IPS DF 6.9 (cell line): ENCODE measurements at places on chromosomes 6 and 20.

- DNase-seq = no peak
These were observed 687.9 kb upstream of the CITED2 start for GRCh38 chr6:140062043-140063020.

DNA sequence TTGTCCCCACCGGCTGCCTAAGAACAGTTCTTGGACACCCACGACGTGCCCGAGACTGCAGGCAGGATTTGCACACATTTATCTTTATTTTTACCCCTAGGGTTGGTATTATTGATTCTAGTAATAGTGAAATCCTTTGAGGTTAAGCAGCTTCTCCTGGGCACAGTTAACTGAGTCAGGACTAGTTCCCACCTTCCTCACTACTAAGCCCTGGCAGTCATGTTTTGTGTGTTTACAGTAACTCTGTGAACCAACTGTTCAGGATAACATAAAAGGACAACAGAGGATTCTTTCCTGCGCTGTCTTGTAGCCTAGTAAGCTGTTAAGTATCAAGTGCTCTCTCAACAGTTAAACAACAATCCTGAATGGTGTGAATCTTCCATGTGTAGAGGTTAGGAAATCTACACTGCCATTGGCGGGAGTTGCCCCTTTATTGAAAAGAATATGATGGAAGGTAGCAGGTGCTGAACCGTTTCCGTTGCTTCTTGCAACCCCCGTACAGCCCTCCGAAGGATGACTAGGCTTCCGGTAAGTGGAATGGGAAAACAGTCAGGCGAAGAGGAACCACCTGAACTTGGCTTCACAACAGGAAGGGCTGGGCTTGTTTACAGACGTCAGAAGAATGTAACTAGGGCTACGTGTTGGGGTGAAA is 979 bp upstream of the SOD2 start:
- DNase-seq = no peak

DNA sequence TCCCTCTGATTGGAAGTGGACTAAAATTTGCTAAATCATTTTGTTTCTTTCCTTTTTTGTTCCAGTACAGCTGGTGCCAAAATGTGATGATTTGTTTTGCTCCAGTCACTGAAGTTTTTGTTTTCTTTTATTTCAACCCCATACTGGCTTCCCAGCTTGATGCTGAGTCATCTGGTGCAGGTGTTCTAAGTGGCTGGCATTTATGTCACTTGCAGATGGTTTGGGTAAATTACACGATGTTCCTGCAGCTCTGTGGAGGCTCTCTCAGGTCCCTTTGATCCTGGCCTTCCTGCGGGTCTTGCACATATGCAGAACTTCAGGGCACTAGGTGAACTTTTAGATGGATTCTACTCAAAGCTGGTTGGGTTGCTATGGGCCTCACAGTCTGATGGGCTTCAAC is 577.7 kb downstream of the HAO1 start:
- DNase-seq = no peak

DNA sequence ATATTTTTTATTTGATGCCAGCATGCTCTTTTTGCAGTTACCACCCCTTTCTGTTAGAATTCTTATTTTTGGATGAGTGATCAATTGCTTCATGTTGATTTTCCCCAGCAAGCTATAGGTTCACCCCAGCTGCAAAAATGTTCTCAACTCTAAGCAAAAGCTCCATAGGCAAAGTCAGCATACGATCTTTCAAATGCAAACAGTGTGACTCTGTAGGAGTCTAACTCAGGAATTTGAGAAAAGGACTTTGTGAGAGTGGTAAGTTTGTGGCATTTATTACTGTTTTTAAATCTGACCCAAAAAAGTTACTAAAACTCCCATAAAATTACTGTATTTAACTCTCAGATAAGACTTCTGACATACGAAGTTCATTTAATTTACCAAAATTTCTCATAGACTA is 134.9 kb upstream of the HSF2 start:
- peak; percentile 4 for DNase-seq
